ENCODE measurements at places on chromosomes 12 and 14. TPM values are rescaled to one million over a fixed set of nuclear protein-coding genes. Genes with fewer than 3 reads are reported as not detected.

- no peak for DNase-seq
Measured at GRCh38 chr14:35766036-35766699, 42.9 kb downstream of the RALGAPA1 start.

GRCh38 chr12:118274066-118274465 is 98.6 kb downstream of the TAOK3 start:
- DNase-seq, result no peak

DNA sequence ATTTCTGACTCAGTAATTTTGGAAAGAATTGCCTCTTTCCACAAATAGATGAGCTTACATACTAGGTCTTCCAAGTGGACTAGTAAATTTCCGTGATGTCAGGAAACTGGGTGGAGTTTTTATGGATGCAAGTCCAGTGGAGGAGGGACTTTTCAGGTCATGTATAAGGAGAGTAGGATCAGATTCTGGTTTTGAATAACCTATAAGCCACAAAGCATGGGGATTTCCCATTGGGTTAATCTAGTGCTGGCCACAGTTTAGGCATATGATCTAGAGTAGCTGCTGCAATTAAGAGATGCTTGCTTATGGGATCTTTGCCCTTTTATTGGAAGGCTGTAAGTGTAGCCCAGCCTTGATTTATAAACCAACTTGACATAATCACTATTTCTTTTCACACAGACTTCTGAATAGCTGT is 33.8 kb downstream of the STK38L start:
- DNase-seq, result no peak

- no peak for DNase-seq
Measured at GRCh38 chr14:88025313-88025712, 20.4 kb downstream of the GPR65 start.

DNA sequence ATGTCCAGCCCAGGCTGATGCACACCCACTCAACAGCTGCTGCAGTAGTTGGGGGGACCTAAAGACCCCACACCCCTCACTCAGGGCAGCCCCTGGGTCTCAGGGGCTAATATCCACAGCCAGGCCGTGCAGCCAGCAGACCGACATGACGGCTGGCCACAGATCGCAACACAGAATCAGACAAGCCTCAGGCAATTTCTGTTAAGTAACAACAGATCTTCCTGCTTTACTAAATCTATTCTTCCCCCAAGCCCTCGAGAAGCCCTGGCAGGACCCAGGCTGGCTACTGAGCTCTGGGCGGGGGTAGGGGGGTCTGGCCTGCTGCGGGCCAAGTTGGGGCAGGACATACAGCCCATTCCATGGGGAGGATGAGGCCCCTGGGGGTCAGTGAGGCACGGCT is 28.0 kb upstream of the NUDT14 start:
- no peak for DNase-seq

DNA sequence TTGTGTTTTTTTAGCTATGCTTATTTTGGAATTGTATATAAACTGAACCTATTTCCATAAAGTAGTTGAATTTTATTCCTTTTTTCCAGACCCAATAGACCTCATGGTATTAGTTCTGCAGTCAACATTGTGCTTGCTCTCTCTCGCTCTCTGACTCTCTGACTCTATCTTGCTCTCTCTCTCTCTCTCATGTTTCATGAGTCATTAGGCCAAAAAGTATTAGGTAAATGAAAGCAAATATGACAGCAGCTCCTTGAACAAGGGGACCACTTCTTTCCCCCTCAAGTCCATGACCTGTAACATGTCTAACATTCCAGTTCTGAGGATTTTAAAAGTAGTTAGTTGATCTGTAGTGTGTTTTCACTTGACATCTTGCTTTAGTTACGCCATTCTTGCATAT is 14.0 kb upstream of the C12orf71 start:
- no peak for DNase-seq

- DNase-seq, result peak; percentile 40
Measured at GRCh38 chr12:53381731-53382630, 2.0 kb downstream of the SP1 start.

- no peak for DNase-seq
Measured at GRCh38 chr12:19234981-19235871, 105.7 kb downstream of the PLEKHA5 start.

GRCh38 chr12:28883406-28883997 is 265.6 kb upstream of the FAR2 start:
- no peak for DNase-seq

DNA sequence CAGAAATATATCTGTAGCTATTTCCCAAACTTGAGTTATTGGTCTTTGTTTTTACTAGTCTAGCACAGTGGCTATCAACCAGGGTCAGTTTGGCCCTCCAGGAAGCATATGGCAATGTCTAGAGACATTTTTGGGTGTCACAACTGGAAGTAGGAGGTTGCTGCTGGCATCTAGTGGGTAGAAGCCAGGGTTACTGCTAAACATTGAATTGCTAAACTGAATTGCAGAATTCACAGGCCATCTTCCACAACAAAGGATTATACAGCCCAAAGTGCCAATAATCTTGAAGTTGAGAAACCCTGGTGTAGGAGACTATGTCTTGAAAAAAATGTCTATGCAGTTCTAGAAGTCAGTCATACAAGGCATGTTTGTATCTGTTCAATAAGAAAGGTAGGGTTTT is 27.7 kb downstream of the ARHGAP5 start:
- no peak for DNase-seq

GRCh38 chr12:81274637-81275529 is 197.0 kb downstream of the ACSS3 start:
- no peak for DNase-seq

- DNase-seq, result no peak
Measured at GRCh38 chr14:97388408-97388807, 591.2 kb downstream of the VRK1 start.

DNA sequence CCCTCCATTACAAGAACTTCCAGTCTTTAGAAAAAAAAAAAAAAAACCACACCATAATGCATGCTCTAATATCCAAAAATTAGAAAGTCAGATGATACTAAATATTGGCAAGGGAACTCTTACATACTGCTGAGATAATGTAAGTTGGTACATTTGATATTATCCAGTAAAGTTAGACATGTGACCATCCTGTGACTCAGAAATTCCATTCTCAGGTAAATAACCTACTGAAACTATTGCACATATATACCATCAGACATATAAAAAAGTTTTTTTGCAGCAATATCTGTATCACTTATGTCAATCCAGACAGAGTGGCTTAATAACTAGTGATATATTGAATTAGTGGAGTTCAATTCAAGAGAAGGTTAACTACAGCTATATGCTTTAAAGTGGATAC is 63.5 kb downstream of the KITLG start:
- no peak for DNase-seq

DNA sequence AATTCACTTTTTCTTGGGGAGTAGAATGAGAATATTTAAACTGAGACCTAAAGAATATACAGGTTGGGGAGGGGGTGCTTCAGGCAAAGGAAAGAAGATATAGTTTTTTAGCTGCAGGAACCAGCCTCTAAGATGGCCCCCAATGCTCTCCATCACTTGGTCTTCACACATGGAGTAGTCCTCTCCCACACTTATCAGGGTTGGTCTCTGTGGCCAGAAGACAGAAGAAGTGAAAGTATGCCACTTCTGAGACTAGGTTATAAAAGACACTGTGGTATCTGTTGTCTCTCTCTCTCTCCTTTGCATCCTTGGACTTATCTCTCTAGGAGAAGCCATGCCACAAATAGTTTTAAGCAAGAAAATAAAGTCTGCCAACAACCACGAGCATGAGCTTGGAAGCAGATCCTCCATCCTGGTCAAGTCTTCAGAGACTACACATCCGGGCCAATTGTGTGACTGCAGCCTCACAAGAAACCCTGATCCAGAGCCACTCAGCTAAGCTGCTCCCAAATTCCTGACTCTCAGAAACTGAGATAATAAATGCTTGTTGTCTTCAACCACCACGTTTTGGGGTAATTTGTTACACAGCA is 18.0 kb downstream of the PUS7L start:
- DNase-seq, result no peak

DNA sequence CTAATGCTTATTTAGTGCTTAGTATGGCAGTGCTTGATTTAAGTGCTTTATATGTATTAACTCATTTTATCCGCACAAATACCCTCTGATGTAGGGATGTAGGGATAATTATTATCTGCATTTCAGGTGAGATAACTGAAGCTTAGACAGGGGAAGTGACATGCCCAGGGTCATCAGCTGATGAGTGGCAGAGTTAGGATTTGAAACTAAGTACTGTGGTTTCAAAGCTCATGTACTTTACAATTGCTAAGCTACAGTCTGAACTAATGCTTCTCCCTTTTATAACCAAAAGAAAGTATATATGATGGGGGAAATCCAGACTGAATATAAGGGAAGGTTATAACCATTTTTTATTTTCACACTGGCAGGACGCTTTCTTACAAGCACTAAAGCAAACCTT is 229.6 kb upstream of the NAV3 start:
- no peak for DNase-seq

- peak; percentile 9 for DNase-seq
Measured at GRCh38 chr14:104292084-104292970, 153.9 kb downstream of the KIF26A start.

GRCh38 chr14:59339524-59340330 is 125.5 kb downstream of the GPR135 start:
- DNase-seq, result no peak

GRCh38 chr14:75967866-75968265 is 13.9 kb downstream of the TGFB3 start:
- DNase-seq, result no peak

DNA sequence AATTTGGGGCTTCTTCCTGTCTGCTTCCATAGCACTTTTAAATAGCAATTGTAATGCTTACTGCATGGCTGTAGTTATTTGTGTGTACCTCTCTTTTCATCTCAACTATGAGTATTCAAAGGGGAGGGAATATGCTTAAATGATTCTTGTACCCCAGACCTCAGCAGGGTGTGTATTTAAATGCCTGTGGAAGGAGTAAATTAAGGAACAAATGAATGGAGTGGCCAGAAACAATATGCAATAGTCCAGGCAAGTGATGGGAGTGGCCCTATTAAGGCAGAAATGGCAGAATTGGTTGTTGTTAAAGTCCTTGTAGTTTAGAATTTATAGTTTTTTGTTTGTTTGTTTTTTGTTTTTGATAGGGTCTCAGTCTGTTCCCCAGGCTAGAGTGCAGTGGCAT is 1.5 kb downstream of the RAD51B start:
- no peak for DNase-seq

GRCh38 chr14:80872645-80873044 is 68.9 kb downstream of the CEP128 start:
- DNase-seq, result no peak

GRCh38 chr14:90867501-90867900 is 51.3 kb upstream of the TTC7B start:
- no peak for DNase-seq

- DNase-seq, result no peak
Measured at GRCh38 chr12:23909551-23909950, 39.9 kb downstream of the SOX5 start.

GRCh38 chr12:81573228-81573627 is 185.9 kb downstream of the PPFIA2 start:
- DNase-seq, result no peak

DNA sequence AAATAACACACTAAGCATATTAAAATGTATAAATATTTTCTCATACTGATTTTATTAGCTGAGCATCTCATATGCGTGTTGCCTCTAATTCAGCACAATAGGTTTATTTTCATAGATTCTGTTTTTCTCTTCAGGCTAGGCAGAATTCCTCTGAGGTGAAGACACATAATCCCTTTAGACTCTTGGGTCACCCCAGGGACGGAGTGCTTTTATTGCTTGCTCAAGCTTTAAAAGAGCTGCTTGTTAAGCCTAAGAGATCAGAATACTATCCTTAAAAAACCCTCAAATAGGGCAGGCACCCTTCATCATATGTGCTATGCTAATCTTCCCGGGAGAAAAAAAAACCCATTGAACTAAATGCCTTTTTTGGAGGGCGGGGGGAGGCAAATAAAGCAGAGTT is 390.1 kb downstream of the KCNH5 start:
- DNase-seq, result no peak

GRCh38 chr14:41167040-41167439 is 439.6 kb upstream of the LRFN5 start:
- DNase-seq, result no peak

DNA sequence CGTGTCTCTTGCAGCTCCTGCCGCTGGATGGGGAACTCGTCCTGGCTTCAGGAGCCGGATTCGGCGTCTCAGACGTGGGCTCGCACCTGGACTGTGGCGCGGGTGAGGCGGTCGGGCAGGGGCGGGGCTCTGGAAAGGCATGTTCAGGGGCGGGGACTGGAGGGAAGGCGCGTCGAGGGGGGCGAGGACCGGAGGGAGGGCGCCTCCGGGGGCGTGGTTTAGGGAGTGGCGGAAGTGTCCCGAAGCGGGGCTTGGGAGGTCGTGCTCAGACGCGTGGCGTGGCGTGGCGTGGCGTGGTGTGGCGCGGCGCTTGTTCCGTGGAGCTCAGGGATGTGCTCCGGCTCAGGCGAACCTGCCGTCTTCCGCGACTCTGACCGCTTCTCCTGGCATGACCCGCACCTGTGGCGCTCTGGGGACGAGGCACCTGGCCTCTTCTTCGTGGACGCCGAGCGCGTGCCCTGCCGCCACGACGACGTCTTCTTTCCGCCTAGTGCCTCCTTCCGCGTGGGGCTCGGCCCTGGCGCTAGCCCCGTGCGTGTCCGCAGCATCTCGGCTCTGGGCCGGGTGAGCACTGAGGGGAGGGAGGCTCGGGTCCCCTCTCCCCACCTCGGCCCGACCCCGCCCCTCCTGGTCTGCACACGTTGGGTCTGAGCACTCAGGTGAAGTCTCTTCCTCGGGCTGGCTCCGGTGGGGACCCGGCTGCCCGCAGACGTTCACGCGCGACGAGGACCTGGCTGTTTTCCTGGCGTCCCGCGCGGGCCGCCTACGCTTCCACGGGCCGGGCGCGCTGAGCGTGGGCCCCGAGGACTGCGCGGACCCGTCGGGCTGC is 6.2 kb downstream of the AMN start:
- peak; percentile 43 for DNase-seq

- no peak for DNase-seq
Measured at GRCh38 chr14:92317511-92317910, 5.5 kb upstream of the SLC24A4 start.

DNA sequence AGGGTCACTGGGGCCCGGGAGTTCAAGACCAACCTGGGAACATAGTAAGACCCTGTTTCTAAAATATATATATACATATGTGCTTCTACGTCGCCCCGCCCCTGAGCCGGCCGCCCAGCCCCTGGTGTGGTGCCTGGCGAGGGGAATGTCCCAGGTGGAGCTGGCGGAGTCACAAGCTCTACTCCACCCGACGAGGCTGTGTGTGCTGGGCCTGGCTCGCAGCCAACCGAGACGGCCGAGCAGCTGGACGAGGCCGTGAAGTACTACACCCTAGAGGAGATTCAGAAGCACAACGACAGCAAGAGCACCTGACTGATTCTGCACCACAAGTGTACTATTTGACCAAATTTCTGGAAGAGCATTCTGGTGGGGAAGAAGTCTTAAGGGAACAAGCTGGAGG is 22.1 kb upstream of the ITPK1 start:
- peak; percentile 32 for DNase-seq

The FOXG1 gene
- total RNA-seq, result not detected

The HOXC10 gene
- not detected for total RNA-seq

The SRGAP1 gene
- 5.8 TPM for total RNA-seq

The SERPINA9 gene
- total RNA-seq, result not detected

The BMP4 gene
- 7.4 TPM for total RNA-seq

The PTPN6 gene
- total RNA-seq, result 27.0 TPM

The OTOGL gene
- total RNA-seq, result 1.3 TPM

The PLEKHH1 gene
- total RNA-seq, result 6.0 TPM

The CAPZA3 gene
- not detected for total RNA-seq

Measured in heart left ventricle (tissue), 16 donors.